T-cell (primary cell): ENCODE measurements at places on chromosomes 4 and X.

DNA sequence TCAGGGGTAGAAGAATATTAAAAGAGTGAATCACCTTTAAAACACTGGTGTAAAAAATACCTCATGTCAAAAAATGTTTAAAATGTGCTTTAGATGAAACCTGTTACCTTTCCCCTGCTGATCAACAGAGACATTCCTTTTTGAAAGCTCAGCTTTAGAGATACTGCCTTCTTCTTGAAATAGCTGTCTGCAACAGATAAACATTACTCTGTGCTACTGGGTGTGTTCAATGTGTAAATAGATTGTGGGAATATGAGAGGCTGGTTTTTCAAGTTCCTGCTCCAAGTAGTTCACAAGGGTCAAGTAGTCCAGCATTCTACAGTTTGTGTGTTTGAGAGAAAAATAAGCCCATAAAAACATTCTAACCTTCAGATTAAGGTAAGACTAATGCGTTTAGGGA lies at the start of gene SYTL5:
TSS of gene SYTL5 (plus strand) at position 263 of the 400 bp plus-strand sequence. CDS start 27,337 bp downstream, outside the sequence.
- no peak for DNase-seq

- DNase-seq: no peak
Observed at GRCh38 chrX:70437921-70438665, 6.5 kb upstream of the DLG3 start.

DNA sequence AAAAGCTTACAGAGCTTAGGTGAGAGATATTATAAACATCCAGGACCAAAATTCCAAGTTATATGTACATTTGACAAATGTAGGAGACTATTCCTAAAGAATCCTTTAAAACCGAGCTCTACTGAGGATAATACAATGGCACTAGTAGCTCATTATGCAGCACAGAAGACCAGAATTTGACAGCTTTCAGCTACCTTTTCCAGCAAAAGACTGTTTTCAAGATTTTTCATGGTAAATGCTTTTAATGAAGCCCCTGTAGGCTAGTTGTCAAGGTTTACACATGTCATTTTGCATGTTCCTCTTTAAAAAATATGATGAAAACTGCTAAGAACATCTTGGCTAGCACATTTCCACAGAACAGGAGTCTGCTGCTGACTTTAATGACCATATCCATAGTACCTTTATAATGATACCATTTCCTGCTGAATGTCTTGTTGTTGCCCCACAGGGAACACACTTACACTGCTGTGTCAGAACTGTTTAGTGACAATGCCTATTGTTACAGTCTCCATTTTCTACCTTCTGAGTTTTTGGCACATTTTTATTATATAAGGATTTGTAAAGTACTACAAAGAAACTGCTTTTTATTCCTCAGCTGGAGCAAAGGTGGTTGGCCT lies 1382.3 kb downstream of the RAPGEF2 start:
- DNase-seq: no peak

DNA sequence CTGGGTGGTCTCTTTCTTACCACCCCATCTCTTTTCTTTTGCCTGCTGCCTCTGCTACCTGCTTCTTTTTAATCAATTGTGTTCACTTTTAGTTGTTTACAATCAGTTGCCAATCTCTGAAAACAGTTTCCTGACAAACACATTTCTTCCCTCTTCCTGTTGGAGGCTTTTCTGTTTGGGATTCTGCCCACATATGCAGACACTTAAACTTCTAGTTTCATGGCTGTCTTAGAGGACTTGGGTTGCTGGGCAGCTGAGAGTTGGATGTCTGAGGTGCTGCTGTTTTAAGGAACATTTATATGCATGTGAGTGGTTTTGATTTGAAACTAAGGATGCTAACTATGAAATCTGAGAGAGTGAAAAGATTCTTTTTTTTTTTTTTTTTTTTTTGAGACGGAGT lies 112.3 kb upstream of the LIMCH1 start:
- DNase-seq: no peak

DNA sequence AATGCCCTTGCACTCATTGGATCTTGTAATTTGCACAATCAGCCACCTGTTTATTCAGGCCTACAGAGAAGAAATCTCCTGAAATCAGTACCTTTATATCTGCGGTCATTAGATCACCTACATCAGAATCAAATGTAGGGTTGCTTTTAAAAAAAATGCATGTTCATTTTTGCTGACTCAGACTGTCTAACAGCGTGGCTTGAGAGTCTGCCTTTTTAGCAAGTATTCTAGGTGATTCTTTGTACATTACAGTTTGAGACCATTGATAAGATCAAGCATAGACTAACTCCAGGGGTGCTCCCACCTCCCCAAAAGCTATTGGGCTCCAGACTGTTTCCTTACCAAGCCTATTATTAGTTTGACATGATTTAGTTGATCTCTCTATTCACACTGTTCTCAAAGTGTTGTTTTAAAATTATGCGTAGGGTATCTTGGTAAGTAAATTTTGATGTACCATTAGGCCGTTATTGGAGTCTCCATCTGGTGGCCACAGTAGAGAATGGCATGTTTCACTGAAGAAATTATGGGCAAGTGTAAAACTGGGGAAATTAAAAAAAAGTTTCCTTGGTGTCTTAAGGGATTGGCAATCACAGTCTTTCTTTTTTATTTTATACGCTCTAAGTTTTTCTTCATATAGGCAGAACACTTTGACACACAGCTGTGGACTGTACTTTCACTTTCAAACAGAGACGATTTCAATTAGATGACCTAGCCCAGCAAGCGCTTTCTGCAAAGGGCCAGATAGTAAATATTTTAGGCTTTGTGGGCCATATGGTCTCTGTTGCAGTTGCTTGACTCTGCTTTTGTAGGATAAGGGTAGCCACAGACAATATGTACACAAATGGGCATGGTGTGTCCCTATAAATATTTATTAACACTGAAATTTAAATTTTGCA lies 33.7 kb upstream of the MSL3 start:
- no peak for DNase-seq

GRCh38 chrX:72274526-72274925 lies 2.5 kb downstream of the RPS4X start:
- no peak for DNase-seq

DNA sequence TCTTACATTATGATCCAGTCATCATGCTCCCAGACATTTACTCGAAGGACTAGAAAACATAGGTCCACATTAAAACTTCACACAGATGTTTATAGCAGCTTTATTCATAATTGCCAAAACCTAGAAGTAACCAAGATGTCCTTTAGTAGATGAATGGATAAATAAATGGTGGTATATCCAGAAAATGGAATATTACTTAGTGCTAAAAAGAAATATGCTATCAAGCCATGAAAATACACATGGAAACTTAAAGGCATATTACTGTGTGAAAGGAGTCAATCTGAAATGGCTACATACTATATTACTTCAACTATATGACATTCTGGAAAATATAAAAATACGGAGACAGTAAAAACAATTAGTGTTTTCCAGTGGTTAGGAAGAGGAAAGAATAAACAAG lies 1039.1 kb upstream of the INTU start:
- no peak for DNase-seq

- no peak for DNase-seq
Observed at GRCh38 chrX:125295337-125295736, 24.3 kb upstream of the TEX13C start.

GRCh38 chr4:54076673-54077072 lies 12.3 kb upstream of the CHIC2 start:
- no peak for DNase-seq

GRCh38 chrX:111609206-111609605 lies 71.8 kb upstream of the ALG13 start:
- DNase-seq: no peak

DNA sequence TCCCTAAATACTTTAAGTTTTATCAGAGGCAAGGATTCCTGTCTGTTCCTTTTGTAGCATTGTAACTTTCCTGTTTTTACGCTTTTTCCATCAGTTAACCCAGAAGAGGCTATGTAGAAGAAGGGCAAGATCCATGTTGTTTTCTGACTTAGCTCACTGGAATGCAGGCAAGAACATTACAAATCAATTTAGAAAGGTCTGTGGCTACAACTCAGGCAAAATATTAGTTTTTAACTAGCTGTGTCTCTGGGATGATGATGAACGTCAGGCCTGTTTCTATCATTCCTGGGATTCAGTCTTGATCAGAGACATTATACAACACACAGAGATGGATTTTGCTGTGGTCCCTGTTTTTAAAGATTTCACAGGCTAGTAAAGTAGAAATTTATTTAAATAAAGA lies 813.0 kb upstream of the POU3F4 start:
- no peak for DNase-seq

DNA sequence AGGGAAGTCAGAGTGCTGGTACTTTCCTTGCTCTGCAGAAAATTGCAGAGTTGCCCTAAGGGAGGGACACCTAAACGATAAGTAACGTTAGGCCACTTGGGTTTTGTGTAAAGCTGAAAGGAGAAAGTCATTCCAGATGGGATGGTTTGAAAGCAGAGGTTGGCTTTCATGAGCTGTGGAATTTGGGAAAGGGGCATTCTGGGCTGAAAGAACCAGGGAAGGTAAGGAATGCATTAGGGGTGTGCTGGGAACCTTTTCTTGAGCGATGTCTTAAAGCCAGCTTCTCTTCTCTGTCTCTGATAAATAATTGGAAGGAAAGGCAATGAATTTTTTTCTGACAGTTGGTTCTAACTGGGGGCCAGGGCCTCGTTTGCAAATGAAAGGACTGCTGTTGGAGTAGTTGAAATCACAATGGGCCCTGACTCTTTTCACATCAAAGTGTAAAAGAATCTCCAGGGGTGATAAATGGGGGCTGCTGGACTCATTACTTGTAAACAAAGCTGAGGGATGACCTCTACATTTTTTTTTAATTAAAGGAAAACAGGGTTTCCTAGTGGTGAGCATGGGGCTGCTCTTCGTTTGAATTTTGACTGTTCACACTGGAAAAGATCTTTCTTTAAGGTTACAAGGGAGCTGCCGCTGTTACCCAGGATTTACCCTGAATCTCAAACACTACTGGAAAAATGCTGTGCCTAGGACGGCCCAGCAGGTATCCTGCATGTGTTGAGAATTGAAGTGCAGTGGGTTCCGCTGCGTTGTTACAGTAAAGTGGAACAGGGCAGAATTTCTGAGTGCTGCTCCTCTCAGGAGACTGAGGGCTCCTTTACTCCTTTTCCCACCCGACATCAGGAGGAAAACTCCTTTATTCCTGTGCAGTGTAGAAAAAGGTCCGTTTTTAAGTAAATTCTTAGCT lies 25.0 kb downstream of the AFF1 start:
- no peak for DNase-seq

GRCh38 chr4:108003982-108004515 lies 14.4 kb downstream of the HADH start:
- DNase-seq: peak; percentile 16

DNA sequence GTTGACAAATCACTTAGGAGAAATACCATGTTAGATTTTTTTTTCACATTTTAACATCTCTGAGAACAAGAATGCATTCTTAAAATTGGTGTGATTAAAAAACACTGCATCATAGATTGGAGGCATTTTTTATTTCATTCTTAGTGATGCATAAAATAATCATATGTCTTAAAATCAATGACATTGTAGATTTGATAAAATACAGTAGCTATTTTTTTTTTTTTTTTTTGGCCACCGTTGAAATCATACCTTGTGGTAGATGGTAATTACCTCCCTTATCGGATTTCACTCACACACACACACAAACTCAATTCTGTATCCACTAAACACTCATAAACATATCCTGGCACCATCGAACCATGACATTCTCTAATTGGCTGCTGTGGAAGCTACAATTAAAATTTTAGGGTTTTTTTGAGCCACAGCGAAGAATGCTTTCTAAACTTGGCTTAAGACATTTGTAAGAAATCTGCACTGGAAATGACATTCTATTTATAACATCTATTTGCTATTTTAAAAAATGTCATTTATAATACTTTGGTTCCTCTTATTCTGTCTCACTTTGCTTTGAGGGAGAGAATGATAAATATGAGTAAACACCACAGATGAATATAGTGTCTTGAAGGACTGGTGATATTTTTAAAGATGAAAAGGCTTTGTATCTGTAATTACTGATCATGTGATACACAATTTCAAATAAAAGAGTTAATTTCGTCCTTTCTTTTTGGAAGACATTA lies 60.1 kb downstream of the CCSER1 start:
- DNase-seq: no peak

- no peak for DNase-seq
Observed at GRCh38 chr4:53583513-53583912, 7.8 kb downstream of the LNX1 start.

- no peak for DNase-seq
Observed at GRCh38 chr4:124209211-124209610, 503.3 kb downstream of the ANKRD50 start.

DNA sequence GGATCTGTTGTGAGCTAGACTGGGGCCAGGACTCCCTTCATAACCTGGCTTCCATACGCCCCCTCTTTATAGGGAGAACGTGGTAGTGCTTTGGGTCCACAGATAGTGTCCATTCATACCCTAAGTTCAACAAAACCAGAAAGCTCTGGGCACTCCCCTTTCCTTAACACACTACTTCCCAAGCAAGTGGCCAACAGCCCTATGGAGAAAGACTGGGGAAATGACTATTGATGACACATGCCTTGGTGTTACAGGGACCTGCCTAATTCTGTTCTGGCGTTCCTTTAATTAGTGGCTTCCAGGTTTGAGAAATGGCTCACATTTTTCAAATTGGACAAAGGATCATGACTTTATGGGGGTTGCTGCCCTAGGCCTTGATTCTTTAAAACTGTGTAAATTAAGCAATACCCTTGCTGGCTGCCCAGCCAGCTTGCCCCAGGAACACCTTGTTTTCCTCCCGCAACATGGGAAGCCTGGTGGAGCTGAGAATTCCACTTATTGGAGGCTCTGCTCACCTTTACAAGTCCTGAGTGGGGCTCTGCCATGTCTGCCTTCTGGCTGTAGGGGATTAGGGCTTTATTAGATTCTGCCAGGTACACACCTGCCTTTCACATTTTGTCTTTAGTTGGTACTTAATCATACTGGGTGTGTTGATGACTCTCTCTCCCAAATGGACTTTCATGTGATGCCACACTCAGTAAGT lies 61.1 kb downstream of the RGS12 start:
- DNase-seq: no peak
